Right lung (tissue), 10 donors: ENCODE measurements at places on chromosomes 1 and 21. TPM values are rescaled to one million over a fixed set of nuclear protein-coding genes. Genes with fewer than 3 reads are reported as not detected.
A peak's percentile ranks its signal among the peaks of the same experiment; 100 is the strongest.

The ICOSLG gene
- 1.9 TPM for polyA plus RNA-seq

The S100B gene
- polyA plus RNA-seq: 1.5 TPM

The WDR47 gene
- 14.7 TPM for polyA plus RNA-seq

The C1orf35 gene
- 12.1 TPM for polyA plus RNA-seq

The CAMK1G gene
- 6.8 TPM for polyA plus RNA-seq

DNA sequence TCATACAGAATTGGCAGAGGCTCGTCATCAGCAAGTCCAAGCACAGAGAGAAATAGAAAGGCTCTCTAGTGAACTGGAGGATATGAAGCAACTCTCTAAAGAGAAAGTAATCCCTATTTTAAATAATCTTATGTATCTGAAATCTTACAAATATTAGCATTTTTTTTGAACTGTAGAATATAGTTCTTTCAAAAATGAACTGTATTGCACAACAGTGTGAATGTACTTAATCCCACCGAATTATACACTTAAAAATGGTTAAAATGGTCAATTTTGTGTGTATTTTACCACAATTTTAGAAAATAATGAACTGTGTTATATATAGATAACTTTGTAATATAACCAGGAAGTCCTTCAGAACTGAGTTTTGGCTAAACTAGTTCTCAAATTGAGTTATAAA, 75.9 kb downstream of the CCDC18 start:
- no peak for DNase-seq

DNA sequence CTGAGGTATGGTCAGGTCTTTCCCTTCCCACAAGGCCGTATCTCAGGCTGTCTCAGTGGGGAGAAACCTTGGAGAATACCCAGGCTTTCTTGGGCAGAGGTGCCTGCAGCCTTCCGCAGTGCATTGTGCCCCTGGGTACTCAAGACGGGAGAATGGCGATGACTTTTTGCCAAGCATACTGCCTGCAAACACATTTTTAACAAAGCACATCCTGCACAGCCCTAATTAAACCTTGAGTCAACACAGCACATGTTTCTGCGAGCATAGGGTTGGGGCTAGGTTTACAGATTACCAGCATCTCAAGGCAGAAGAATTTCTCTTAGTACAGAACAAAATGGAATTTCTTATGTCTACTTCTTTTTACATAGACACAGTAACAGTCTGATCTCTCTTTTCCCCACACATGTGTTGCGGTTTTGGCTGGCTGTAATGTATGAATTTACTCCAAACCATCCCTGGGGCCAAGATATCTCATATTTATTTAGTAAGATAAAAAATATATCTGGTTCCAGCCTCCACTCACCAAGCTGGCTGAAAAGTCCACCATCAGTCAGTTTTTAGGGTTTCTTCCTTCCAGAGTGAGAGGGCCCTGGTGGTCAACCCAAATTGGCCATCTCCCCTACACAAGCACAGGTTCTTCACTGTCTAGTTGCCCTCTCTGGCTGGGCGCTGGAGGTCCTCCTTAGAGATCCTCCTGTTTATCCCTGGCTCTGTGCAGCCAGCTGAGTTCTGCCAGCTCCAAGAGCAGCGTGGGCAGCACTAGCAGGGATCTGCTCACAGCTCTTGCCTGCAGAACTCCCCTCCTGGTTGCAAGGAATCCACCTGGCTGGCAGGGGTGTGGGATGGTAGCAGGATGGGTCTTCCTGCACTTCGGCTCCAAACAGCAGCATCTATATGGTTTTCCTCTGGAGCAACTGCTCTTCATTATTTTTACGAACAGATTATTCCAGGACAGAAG, 2.6 kb downstream of the FAAH start:
- DNase-seq: no peak

- DNase-seq: no peak
Observed at GRCh38 chr1:211479624-211480023, 12.3 kb downstream of the RD3 start.

- no peak for DNase-seq
Observed at GRCh38 chr1:111234866-111235265, 7.4 kb downstream of the CHI3L2 start.

DNA sequence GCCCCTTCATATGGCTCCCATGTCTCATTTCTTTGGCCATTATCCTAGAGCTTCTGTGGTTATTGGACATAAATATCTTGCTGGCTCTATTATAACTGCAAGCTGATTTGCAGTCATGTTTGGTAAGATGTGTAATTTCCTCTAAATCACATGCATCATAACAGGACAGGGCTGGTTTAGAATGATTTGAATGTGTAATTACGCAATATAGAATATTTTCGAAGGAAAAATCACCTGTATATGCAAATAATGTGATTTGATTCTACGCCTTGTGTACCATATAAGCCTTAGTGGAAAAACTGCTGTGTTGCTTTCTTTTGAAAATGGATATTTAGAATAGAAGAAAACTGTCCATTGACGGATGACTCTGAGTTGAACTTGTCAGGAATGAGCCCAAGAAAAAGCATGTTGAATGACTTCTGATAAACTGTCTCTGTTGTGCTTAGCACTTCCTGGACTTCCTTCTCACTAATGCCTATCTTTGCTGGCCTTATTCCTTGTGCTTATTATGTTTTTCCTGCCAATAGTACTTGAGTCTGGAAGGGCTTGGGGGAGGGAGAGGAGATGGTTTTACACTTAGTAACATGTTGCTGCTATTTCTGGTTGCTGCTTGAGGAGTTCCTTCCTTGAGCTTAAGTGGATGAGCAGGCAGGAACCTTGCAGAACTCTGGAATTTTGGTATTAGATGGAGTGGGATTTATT, 6.5 kb downstream of the CACHD1 start:
- DNase-seq: peak; percentile 76

DNA sequence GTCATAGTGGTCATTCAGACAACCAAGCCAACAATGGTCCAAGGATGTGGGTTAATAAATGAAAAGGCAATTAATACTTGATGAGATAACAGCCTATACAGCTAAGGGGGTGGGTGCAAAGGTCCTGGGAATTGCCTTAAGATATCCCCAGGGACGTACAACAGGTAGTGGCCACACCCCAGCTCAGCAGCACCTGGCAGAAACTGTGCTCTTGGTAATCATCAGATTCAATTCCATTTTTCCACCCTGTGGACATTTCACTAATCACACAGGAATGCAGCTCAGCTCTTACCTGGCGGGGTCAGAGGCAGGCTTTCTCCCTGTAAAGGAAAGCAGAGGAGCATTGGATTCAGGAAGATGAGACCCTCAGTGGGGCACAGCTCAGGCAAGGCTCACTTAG, 32.9 kb downstream of the FCRL5 start:
- DNase-seq: no peak

- no peak for DNase-seq
Observed at GRCh38 chr1:168304865-168305264, 24.2 kb downstream of the TBX19 start.

- no peak for DNase-seq
Observed at GRCh38 chr1:201925301-201925567, 21.1 kb downstream of the LMOD1 start.

DNA sequence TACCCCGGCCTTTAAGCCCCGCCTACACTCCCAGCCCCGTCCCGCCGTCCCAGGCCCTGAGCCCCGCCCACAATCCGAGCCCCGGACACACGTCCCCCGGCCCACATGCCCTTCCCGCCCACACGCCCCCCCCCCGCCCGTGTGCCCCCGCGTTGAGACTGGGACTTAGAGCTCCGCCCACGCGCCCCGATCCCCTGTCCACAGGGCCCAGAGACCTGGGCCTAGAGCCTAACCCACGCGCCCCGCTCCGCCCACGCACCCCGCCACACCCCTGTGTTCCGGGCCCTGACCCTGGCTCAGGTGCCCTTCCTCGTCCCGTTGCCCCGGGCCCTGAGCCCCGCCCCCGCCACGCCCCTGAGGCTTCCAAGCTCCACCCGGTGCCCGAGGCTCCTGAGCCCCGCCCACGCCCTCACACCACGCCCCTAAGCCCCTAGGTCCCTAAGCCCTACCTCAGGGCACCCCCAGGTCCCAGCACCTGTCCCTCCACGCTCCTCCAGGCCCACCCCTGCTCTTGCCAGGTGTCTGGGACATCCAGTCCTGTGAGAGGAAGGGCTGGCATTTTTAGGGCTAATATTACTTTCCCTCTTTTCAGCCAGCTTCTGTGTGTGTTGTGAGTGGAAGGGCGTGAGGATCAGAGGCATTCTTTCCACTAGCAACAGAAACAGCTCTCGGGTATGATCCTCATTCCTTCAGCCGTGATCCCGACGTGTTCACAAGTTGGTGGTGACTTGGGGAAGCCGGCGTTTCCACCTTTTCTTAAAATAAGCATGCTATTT, 552 bp upstream of the GPR157 start:
- peak; percentile 77 for DNase-seq

GRCh38 chr1:101221945-101222429, 14.8 kb upstream of the S1PR1 start:
- DNase-seq: no peak
